ENCODE measurements at places on chromosomes 6 and 20. TPM values are rescaled to one million over a fixed set of nuclear protein-coding genes. Genes with fewer than 3 reads are reported as not detected.
A peak's percentile ranks its signal among the peaks of the same experiment; 100 is the strongest.

DNA sequence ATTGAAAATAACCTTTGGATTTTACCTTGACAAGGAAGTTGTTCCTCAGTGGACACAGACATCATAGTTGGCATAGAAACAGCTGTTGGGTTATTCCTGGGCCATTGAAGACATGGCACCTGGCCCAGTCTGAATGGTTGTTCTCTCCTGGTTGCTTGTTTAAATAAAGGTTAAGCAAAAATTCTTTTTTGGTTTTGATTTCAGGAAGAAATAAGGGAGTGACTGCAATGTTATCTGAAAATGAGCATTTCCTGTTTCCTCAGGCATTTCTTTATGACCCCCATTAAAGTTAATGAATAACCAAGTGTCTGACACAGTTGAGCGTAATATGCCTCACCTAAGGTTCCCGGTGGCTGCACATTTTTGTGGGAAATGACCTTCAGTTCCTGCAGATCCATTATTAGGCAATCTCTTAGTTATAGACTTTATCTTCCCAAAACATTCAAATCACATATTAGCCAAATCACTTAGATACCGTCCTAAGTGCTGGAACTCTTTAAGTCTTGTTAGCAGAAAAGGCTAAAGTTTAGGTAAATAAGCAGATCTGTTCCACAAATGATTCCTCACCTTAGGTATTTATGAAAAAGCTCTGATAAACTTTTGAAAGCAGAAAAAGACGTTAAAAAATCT, 648.7 kb upstream of the FLRT3 start:
- DNase-seq: no peak

DNA sequence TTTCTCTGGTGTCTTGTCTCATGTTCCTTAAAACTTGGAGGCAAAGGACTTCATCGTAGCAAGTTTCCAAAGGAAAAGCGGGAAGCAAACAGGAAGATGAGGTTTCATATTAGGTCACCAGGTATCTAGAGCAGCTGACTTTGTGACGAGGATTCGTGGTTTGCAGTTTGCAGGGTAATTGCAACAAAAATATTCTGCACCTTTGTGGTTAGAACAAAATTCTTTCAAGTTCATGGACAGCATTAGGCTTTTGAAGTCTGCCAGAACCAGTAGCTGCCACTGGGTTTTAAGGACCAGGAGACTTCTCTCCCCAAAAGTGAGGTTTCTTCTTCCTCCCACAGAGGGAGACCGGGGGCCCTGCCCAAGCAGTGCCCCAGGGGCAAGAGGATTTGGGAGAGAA, 63.4 kb downstream of the RPP40 start:
- no peak for DNase-seq

DNA sequence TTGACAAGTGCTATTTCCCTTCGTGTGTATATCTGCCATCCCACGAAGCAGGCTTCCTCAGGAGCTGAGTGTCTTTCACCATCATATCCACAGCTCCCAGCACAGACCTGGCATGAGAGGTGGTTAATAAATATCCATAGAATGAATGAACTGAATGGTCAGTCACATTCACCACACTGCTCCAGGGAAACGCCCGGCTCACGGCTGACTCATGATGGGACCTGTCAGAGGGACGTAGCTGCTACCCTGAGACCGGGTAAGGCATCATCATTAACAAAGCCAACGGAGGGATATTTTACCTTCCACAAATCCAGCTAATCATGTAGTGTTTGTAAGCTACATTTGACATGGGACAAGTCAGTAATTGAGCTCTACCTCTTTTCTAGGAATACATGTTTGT, 12.5 kb downstream of the AGPAT4 start:
- DNase-seq: no peak

- DNase-seq: no peak
Observed at GRCh38 chr6:29419516-29419915, 4.8 kb downstream of the OR12D1 start.

- no peak for DNase-seq
Observed at GRCh38 chr6:158737710-158738615, 81.2 kb downstream of the EZR start.

- no peak for DNase-seq
Observed at GRCh38 chr6:12761376-12762115, 45.0 kb downstream of the PHACTR1 start.

DNA sequence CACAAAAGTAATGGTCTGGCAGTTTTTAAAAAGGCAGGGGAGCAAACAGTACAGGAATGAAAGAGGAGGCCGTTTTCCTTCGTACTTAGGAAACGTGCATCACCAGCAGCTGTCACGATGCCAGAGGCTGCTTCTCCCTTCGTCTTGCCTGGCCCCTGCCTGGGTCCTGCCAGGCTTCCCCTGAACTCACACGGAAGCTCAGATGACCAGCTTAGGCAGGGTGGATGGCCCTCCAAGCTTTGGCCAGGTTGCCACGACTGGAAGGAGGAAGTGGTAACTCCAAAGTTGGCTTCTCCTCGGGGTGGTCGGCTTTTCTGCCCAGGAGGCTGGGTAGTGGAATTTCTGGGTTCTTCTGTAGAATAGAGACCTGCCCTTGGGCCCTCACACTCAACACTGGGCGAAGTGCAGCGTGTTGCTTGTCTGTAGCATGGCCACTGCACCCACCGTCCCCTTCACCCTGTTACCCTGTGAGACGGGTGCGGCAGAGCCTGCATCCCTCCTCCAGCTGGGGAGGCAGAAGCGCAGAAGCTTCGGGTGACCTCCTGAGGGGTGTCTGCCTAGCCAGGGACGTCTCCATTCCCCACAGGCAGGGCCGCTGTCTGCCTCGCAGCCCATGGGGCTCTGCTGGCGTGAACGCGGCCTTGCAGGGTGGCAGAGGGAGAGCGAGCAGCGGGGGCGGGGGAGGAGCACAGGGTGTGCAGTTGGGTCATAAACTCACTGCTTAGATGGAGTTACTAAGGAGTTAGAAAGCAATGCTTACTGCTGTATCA, 18.4 kb upstream of the RBM38 start:
- no peak for DNase-seq

DNA sequence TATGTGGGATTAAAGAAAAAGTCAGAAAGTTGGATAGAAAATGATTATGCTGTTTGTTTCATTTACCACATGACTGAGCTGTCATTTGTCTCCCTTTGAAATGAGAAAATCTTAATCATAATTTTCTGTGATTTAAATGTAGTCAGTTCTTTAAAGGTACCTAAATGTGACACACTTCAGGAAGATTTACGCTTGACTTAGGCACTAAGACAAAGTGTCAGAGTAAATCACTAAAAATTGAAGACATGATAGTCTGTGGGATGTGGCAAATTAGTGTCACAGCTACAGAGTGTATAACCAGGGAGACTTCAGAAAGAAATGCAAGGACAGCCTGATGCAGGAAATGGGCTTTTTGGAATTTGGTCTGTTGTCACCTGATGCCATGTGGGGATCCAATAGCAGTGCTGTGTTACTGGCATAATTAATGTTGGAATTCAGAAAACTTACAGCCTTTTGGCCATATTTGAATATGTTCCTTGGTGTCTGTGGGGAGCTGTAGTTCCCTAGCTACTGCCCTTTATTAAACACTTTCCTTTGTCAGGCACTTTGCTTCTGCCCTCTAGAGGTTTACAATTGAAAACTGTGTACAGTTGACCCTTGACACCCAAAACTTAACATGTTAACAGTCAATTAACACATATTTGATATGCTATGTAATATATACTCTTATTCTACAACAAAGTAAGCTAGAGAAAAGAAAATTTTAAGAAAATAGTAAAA, 493.8 kb downstream of the UTRN start:
- DNase-seq: no peak

- no peak for DNase-seq
Observed at GRCh38 chr6:159059141-159059540, 14.3 kb upstream of the TAGAP start.

DNA sequence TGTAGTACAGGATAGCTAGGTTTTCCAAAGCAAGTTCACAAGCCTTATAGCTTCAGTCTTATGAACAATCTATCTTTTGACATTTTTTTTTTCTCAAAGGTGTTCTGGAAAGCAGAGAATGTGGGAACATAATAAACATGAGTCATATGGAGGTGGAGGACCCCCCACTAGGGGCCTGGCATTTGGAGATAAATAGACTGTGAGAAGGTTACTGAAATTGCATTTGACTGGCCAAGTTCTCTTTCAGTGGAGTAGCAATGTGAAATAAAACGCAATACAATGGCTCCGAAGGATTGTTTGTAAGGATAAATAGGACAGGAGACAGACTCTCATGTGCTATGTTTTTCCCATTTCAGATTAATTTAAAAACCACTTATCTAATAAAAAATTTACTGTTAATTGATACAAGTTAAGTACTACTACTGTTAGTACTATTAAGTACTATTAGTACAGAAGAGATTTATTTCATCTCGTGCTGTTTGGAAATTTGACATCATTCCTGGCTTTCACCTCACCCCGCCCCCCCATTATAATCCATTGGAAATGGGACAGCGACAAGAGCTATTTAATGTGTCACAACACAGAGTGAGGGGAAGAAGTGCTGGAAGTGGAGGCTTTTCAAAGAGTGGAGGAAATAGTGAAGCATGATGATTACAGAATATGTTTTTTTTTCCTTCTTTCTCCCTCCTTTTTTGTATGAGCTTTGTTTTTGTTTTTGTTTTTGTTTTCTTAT, 122.6 kb upstream of the ID4 start:
- no peak for DNase-seq

DNA sequence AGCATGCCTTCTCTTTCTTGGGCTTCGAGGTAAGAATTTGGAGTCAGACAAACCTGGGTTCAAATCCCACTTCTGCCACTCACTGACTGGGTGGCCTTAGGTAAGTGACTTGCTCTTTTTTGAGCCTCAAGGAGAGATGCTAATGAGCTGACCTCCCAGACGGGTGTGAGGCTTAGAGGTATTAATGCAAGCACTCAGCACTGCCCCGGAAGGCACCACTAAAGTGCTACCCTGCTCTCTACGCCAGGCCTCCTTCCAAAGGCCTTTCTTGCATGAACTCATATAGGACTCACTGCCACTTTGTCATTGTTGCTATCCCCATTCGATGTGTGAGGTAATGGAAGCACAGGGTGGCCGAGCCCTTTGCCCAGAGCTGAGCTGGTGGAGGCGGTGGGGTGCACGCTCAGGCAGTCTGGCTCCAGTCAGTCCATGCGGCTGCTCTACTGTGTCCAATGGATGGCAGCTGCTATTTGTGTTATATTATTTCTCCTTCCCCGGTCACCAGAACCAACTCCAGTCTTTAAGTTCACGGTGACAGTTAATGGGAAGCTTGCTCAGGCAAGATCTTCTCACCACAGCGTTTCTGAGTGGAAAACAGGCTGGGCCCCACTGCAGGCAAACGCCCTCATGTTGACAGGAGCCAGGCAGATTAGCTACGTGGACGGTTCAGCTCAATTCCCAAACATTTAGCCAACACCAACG, 55.2 kb upstream of the MLN start:
- DNase-seq: no peak

GRCh38 chr6:15672291-15672690, 9.5 kb upstream of the DTNBP1 start:
- no peak for DNase-seq

DNA sequence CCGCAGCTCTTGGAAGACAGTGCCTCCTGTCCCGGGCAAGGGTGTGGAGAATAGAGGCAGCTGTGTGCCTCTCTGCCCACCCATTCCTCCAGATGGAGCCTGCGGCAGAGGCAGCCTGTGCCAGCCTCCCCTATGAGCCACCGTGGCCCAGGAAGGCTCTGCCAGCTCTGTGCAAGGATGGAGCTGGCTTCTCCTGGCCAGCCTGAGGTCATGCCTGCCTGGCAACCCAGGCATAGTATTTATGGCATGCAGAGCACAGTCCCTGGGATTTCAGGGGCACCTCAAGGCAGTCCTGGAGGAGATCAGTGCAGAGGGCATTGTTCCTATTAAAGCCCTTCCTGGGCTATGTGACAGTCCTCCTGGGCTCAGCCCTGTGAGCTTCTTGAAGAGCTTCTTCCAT, 1.5 kb downstream of the EPB41L1 start:
- no peak for DNase-seq

DNA sequence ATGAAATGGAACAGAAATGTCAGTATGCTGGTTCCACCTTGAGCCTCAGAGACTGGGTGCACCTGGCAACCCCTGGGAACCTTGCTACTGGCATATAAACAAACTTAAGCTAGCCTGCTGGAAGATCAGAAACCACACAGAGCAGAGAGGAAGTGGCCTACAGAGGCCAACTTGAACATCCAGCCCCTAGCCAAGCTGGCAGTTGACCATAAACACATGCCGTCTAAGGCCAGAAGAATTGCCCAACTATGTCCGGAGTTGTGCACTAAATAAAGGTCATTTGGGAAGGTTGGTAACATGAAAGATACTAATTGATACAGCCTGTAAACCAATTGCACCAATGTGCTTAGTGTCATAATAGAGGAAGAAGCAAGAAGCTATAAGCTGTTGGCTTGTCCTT, 266.6 kb upstream of the BTBD3 start:
- DNase-seq: no peak

DNA sequence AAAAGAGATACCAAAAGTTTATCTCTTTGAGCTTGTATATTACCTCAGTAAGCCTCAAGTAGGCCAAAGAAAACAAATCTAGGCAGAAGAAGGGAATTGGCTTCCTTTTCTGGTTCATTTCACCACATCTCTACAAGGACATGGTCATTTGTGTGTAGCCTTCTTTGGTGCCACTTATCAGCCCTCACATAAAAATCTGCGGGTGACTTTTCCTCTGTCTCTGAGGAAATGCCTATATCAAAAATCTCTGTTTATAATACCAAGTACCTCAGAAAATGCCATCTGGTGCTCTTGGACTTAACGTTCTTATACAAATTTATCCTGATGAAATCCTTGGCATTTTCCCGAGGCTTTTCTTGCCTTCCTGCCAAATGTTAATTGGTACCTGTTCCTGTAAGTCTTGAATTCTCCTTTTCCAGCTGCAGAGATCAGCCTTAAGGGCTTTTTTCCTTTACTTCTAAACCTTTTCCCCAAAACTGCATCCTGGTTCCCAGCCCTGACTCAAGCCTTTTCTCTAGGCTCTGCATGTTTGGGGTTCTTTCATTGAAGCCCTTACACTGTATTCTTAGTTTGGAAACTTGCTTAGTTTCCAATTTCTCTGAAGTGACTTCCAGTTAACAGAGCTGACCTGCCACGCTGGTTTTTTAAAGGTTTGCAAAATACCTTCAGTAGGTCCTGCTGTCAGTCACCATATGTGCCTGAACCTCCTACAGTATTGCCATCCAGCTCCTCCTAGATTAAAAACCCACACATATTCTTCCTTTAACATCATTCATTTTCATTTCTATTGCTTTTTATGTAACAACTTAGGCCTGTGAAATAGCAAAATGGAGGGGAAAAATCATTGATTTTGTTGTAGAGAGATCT, 191.2 kb upstream of the PREP start:
- DNase-seq: no peak

GRCh38 chr20:45138561-45139300, 14.5 kb upstream of the WFDC12 start:
- DNase-seq: peak; percentile 69

LGSN gene
- total RNA-seq: 0.33 TPM

TRIM15 gene
- 2.2 TPM for total RNA-seq

BMP7 gene
- total RNA-seq: not detected

ZNF334 gene
- total RNA-seq: 1.4 TPM

ATF6B gene
- 13.6 TPM for total RNA-seq

CDSN gene
- total RNA-seq: not detected

NNAT gene
- total RNA-seq: not detected

UQCC2 gene
- total RNA-seq: 8.3 TPM
